ENCODE measurements at places on chromosomes 2 and 18.

- DNase-seq: no peak
Observed at GRCh38 chr2:102386004-102386403, 30.4 kb downstream of the IL18R1 start.

GRCh38 chr18:3603421-3604234, 153.7 kb downstream of the TGIF1 start:
- DNase-seq: no peak

GRCh38 chr2:199704358-199705238, 146.4 kb downstream of the FTCDNL1 start:
- DNase-seq: peak; percentile 2

DNA sequence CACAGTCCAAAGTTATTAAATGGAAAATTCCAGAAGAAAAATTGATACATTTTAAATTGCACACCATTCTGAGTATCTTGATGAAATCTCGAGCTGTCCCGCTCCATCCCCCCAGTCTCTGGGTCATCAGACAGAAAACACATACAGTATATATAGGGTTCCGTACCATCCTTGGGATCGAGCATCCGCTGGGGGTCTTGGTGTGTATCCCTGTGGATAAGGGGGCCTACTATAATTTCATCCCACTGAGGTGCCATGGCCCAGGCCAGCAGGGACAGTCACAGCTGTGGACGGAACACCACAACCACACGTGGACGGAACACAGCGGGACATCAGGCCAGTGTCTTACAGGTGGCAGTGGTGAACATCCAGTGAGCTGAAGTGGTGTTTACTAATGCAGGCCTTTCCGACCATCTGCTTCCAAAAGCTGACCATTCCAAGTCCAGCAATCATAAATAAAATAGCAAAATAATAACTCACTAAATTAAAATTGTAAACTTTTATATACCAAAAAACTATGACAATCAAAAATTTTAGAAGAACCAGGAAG, 14.0 kb downstream of the TWIST2 start:
- DNase-seq: no peak

DNA sequence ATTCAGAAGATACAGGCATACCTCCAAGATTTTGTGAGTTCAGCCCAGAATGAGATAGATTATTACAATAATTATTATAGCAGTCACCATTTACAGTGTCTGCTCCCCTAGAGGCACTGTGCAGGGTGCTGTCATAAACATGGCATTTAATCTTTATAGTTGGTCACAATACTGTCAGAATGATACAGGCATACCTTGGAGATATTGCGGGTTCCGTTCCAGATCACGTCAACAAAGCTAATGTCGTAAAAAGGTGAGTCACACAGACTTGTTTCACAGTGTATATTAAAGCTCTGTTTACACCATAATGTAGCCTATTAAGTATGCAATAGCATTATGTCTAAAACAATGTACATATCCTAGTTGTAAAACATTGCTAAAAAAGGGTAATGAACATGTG, 45.6 kb downstream of the ZRANB3 start:
- no peak for DNase-seq

DNA sequence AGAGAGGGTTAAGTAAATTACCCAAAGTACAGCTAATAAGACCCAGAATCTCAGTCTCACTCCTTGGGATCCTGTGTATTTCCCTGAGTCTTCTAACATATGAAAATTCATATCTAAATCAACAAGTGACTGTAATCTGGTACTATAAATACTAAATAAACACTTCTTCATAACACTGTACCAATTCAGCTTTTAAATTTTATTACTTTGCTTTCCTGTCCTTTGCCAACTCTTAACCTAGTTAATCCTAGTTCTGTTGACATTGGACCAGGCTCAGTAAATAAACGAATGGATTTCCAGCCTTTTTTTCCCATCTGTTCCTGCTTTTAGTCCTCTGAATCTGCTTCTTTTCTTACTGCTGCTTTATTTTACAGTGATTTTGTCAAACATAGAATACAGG, 13.8 kb downstream of the MRPL35 start:
- no peak for DNase-seq

Measured in central memory CD4-positive, alpha-beta T cell (primary cell).